NCI-H524 (cell line): ENCODE measurements at places on chromosomes 2 and 18.

DNA sequence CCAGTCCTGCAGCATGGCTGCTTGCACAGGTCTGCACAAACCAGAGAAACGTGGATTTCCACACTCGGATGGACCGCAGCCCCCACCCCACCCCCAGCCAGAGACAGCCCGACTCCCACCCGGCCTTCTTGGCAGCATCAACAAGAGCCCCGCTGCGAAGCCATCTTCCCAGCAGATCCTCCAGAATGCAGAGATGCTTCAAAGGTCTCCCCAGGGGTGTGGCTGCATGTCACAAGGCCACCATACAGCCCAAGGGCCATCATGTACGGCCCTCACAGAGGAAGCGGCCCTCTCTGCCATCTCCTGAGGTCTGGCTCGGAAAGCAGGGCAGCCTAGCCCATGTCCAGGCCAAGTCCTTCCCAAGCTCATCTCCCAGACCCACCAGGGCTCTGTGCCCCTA lies 11.5 kb downstream of the DNMT3A start:
- no peak for DNase-seq

GRCh38 chr2:209988010-209988409 lies 14.4 kb upstream of the RPE start:
- no peak for DNase-seq

DNA sequence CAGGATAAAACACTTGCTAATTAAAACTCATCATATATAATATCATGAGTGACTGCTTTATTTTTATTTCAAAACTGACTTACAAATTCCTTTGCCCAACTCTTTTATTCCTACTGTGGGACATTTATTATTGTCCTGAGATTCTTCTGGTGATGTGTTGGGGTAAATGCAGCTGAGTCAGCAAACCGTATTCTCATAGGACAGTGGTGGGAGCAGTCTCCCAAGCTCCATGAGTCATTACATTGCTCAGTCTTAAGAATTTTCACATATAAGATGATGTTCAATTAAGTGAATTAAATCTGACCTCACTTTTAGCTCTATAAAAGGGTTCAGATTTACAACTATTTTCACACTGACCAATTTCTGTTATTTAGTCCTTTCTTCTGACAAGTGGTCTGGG lies 1530.7 kb downstream of the LRP1B start:
- DNase-seq = no peak

DNA sequence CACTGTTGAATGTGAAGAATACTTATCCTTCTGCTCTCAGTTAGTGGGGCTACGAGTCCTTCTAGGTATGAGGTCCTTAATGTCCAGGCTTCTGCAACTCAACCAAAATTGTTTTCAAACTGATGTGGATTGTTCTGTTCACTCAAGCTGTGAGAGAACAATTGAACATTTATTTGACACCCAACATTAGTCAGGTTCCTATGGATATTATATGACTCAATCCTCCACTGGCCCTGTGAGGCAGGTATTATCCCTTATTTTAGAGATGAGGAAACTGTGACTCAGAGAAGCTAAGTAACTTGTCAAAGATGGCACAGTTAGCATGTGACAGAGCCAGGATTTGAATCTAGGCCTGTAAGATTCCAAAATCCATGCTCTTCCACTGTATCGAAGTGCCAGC lies 1.2 kb upstream of the LYG2 start:
- no peak for DNase-seq

- peak; percentile 95 for DNase-seq
Observed at GRCh38 chr2:143357966-143358365, 228.7 kb downstream of the ARHGAP15 start.

GRCh38 chr2:223114170-223114569 lies 62.2 kb downstream of the KCNE4 start:
- no peak for DNase-seq

- DNase-seq = no peak
Observed at GRCh38 chr2:177306550-177306949, 42.0 kb upstream of the NFE2L2 start.

DNA sequence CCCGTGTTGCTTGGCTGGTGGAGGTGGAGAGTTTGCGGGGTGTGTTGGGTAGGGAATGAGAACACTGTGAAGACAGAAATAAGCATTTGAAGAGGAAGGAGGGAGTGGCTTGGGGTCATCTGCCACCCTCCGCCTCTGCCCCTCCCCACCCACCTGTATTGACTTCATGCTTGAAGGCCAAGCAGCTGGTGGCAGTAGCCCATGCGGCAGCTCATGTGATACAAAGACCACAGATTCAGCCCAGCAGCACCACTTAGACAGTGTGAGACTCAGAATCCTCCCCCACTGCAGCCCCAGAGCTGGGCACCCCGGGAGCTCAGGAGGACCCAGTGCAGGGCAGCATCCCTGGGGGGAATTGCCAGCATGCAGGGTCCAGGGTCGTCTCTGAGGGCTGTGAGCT lies 15.4 kb downstream of the NPPC start:
- DNase-seq = no peak

DNA sequence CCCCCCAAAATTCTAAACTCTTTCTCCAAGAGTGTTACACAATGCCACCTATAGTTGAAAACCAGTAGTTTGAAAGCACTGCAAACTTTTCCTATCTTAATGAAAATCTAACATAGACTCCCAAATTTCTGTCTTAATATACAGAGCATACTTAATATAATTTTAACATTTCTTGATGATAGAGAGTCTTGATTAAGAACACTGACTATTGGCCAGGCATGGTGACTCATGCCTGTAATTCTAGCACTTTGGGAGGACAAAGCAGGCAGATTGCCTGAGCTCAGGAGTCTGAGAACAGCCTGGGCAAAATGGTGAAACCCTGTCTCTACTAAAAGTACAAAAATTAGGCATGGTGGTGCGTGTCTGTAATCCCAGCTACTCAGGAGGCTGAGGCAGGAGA lies 34.2 kb downstream of the ASXL2 start:
- DNase-seq = no peak

- DNase-seq = no peak
Observed at GRCh38 chr18:54134053-54134452, 90.4 kb downstream of the MBD2 start.

GRCh38 chr2:150465703-150466569 lies 21.5 kb downstream of the RND3 start:
- DNase-seq = no peak

- no peak for DNase-seq
Observed at GRCh38 chr2:196409376-196409775, 230.1 kb upstream of the CCDC150 start.

GRCh38 chr2:239189711-239190131 lies 211.1 kb downstream of the HDAC4 start:
- DNase-seq = no peak

- DNase-seq = no peak
Observed at GRCh38 chr2:20584045-20584398, 66.9 kb downstream of the HS1BP3 start.
